ENCODE measurements at places on chromosomes 16 and 17.

DNA sequence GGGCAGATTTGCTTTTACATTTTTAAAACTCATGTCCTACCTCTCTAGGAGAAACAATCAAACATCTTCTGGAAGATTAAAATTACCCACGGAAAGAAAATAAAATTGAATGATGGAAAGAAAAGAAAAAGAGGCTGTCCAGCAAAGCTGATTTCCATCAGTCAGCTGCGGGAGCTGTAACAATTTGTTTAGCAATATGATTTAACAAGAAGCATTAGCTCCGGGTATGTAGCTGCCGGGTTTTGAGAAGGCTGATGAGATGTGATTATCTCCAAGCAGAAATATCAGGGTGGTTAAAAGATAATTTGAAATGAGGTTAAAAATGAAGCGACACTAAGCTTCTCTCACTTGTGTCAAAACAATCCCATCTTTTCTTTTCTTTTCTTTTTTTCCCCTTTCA lies 608.9 kb upstream of the SALL1 start:
- no peak for DNase-seq

- DNase-seq: no peak
These were observed 82.1 kb downstream of the TIMM22 start for GRCh38 chr17:1078831-1079561.

- no peak for DNase-seq
These were observed 8.8 kb downstream of the ITGB4 start for GRCh38 chr17:75730065-75730464.

DNA sequence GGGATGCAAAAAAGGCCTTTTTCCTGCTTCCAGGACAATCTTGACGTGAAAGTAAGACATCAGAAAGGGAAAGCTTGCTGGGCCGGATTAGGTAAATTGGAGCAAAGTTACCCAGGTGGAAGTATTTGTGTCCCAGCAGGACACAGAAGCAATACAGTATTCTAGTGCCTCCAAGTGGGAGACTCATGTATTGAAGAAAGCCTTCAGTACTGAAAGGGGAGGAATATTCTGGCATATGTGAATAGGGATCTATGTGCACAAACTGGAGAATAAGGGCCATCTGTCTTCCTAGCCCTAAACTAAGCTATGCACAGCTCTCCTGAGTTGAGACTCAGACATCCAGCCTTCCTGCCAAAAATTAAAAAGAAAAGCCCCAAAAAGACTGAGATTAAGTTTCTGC lies 327.3 kb upstream of the CDH8 start:
- peak; percentile 34 for DNase-seq

DNA sequence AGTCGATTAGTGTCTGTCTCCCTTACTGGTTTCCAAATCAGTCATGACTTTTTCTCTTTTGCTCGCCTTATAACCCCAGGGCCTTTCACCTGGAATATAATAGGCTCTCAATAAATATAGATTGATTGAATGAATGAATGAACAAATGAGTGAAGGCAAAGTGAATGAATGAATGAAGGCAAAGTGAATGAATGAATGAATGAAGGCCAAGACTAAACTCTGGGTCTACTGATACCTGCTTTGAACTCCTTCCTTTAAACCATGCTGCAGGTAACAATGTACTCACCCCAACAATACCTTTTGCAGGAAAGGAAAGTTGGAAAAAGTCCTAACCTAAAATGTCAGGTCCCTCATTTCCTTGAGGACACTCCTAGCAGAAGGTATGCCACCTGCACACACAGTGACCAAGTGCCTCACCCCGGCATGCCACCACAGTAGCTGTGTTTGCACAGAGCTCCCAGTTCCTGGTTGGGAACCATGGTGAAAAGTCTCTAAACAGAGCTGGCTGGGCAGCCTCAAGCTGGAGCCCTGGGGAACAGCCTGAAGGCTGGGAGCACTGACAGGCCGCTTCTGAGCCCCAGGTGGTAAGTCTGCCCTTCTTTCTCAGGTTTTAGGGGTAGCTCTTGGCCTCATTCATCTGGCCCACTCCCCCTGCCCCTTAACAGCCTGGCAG lies 42.7 kb upstream of the ANKFN1 start:
- DNase-seq: no peak

- DNase-seq: no peak
These were observed 11.7 kb upstream of the TMED6 start for GRCh38 chr16:69363281-69363717.

GRCh38 chr16:79037521-79038373 lies 562.8 kb downstream of the MAF start:
- no peak for DNase-seq

- DNase-seq: no peak
These were observed 257.1 kb upstream of the EEF2KMT start for GRCh38 chr16:5354645-5355044.

DNA sequence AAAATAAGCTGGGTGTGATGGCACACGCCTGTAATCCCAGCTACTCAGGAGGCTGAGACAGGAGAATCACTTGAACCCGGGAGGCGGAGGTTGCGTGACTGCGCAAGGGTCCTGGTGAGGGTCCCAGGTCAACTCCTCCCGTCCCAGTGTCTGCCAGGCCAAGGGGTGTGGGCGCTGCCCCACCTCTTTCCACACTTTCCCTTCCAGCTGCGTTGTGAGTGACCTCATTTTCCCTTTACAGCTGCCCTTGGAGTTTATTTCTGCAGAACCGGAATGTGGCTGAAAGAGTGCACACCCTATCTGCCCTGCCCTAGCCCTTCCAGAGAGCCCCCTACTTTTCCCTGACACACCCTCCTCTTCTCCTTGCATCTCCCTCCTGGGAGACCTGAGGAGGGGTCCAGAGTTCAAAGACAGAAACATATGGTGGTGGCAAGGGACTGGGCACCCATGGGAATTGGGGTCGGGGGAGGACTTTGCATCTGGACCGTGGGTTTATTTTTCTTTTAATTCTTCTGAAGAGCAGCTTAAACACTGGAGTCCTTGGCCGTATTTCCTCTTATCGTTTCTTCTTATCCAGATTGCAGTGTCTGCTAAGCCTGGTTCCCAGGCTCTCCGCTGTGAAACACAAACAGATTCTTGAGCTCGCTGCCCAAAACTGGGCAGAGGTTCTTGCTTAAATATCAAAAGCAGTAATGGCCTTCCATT lies 20.9 kb downstream of the MRC2 start:
- DNase-seq: no peak

DNA sequence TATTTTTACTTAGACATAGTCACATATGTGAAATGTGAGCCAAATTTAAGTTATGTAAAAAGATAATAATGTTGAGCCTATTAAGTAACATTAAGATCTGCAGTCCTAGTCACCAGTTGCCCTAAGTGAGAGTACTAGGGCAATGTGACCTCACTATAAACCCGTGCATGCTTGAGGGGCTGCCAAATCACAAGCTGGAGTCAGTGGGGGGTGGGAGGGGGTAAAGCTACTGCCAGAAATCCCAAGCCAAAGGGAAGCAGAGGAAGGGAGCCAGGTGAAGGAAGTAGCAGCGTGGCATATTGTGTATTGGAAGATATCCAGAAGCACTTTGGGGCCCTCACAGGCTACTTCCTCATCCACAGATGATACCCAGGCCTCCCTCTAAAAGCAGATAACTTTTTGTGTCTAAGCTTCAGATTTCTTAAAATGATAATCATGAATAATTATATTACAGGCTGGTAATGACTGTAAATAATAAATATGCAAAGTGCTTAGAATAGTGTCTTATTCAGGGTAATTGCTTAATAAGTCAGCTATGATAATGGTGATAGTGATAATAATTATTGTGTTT lies 134.1 kb downstream of the CA10 start:
- DNase-seq: no peak

DNA sequence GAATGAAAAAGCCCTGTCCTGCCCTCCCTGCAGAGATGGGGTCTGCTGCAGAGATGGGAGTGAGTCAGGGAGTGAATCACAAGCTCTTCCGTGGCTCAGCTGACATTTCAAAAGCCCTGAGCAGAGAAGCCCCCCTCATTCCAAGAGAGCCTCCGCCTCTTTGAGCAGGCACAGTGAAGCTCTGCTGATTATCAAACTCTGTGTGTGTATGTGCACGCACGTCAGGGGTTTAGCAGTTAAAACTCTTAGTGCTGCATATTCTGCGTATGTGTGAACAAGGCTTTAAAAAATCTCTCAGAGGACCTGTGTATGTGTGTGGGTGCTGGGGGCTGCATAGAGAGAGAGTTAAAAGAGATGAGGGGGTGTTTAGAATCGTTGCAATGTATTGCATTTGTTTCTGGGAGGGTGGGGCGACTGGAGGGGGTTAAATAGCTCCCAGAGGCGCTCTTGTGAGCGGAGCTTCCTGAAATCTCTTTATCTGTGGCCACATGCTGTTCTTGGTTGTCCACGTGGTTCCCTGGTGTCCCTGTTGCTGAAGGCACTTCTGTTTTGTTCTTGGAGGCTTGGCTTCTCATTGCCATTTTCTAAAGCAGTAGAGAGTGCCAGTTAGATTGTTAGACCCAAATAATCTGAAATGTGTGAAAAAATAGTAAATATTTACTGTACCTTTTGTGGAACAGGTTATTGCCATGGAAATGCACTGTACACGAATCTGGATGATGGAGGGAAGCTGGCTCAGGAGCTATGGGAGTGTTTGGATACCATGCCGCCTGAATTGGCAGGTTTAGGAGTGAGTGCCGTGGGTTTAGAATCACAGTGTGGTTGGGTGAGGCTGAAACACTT lies 116.6 kb downstream of the PRKCB start:
- peak; percentile 54 for DNase-seq

GRCh38 chr16:730666-731509 lies 4.0 kb downstream of the HAGHL start:
- DNase-seq: no peak

DNA sequence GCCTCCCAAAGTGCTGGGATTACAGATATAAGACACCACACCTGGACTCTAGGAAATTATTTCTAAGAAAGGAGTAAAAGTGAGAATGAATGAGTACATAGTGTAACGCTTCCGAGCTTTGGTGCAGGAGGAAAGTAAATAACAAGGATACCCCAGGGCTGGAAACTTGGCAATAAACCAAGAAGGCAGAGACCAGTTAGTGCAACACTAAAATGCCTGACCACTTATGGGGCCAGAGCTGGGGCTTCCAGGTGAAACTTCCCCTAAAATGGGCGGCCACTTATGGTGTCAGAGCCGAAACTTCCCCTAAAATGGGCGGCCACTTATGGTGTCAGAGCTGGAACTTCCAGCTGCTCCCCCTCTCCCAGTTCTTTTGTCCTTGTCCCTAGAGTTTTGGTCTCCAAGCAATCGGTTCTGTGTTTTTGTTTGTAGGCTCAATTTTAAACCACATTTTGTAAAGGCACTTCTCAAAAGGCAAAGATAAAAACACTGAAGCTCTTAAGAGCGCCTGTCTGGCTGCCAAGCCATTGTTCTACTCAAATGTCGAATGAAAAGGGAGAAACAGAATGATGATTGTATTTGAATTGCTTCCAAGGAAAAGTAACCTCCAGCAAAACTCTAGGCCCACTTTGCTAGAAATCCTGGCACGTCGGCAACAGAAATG lies 63.9 kb downstream of the NXN start:
- no peak for DNase-seq

GRCh38 chr16:30659507-30660423 lies 1.5 kb downstream of the FBRS start:
- DNase-seq: no peak

DNA sequence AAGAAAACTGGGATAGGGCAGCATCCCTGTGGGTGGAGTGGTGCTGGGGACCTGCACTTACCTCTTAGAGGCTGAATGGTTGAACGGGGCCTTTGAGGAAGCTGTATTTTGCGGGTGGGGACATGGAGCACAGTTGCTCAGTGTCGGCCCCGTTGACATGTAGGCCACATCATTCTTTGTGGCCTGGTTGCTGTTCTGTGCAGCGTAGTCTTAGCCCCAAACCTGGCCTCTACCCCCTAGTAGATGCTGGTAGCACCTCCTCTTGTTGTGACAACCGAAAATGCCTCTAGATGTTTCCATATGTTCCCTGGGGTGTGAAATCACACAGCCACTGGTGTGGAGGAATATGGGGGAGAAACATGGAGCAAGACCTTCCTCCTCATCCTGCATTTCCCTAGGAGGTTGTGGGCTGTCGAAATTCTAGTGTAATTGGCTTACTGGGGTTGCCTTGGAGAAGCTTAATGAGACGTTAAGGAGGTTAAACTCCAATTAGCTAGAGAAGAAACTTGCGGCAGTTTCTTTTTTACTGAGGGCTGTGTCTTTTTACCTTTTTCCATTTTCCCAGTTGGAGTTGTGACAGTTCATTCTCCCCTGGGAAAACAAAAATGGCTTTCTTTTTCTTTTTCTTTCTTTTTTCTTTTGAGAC lies 9.4 kb downstream of the ABCC1 start:
- no peak for DNase-seq

DNA sequence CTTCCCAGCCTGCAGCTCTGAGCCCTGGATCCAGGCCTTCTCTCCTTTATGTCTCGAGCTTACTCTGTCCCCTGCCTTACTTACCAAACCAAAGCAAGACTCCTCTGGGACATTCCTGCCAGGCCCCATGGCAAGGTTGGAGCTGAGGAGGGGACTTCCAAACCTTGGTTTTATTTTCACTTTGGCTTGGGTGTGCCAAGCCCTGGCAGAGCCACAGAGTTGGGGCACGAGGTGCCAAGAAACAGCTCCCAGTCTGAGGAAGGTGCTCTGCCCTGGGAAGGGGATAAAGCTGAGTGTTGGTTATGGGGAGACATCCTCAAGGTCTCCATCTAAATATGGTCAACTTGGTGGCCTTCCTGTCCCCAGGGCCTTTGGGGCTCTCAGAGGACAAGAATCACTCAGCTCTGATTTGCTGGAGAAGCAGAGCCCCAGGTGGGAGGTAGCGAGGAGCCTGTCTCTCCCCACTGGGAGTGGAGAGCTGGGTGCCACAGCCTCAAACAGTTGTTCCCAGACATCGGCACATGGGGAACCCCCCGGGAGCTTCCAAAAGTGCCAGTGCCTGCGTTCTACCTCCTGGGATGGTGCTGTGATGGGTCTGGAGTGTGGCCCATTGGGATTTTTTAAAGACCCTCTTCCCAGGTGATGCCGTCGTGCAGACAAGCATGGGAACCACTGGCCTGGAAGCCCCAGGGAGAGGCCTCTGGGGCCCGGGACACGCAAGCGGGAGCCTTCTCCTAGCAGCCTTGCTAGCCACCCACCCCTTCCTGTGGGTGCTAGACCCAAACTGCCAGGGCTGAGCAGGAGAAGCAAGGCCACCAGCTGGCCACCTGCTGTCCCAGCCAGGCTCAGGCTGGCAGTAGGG lies 10.3 kb downstream of the NLRC5 start:
- DNase-seq: no peak

Data from globus pallidus (tissue), 1 donor.